Myometrial cell (primary cell): ENCODE measurements at places on chromosomes 12 and 14. TPM values are rescaled to one million over a fixed set of nuclear protein-coding genes. Genes with fewer than 3 reads are reported as not detected.

NPFF gene
- total RNA-seq, result not detected in 2 replicates

KRT1 gene
- not detected in 2 replicates for total RNA-seq

KRT73 gene
- not detected in 2 replicates for total RNA-seq

CLECL1 gene
- total RNA-seq, result not detected in 2 replicates

CPNE6 gene
- total RNA-seq, result not detected in 2 replicates

CHGA gene
- not detected in 2 replicates for total RNA-seq

SAMD15 gene
- total RNA-seq, result 1.7 and 2.1 TPM in 2 replicates

CERS5 gene
- total RNA-seq, result 34.9 and 38.9 TPM in 2 replicates

CLBA1 gene
- 5.2 and 8.3 TPM in 2 replicates for total RNA-seq

TAS2R9 gene
- not detected in 2 replicates for total RNA-seq

STYK1 gene
- 0.35 TPM in 1 of 2 replicates, not detected in the other for total RNA-seq

PTPRB gene
- total RNA-seq, result not detected in 2 replicates

BEGAIN gene
- 1.1 and 2.0 TPM in 2 replicates for total RNA-seq

PTHLH gene
- not detected in 2 replicates for total RNA-seq

NAV3 gene
- total RNA-seq, result 29.4 and 49.3 TPM in 2 replicates

EGLN3 gene
- total RNA-seq, result 1.4 TPM in 1 of 2 replicates, not detected in the other

HOXC11 gene
- total RNA-seq, result 1.2 and 3.2 TPM in 2 replicates

CD163L1 gene
- 0.18 and 0.29 TPM in 2 replicates for total RNA-seq

SLC24A4 gene
- not detected in 2 replicates for total RNA-seq

VRTN gene
- not detected in 2 replicates for total RNA-seq

PAPLN gene
- 5.2 and 8.3 TPM in 2 replicates for total RNA-seq

TUBA1C gene
- 1,437 and 1,599 TPM in 2 replicates for total RNA-seq

DPPA3 gene
- total RNA-seq, result not detected in 2 replicates

ANO4 gene
- 24.8 and 25.9 TPM in 2 replicates for total RNA-seq

GPR84 gene
- total RNA-seq, result not detected in 2 replicates

IFNG-AS1 gene
- total RNA-seq, result not detected in 2 replicates

NOXRED1 gene
- not detected in 2 replicates for total RNA-seq

ITGA7 gene
- total RNA-seq, result 1.2 and 1.8 TPM in 2 replicates

MUCL1 gene
- not detected in 2 replicates for total RNA-seq

CEBPE gene
- not detected in 2 replicates for total RNA-seq

KLHL33 gene
- under 0.01 and 0.35 TPM in 2 replicates for total RNA-seq

CCDC85C gene
- 7.5 and 10.3 TPM in 2 replicates for total RNA-seq

LACRT gene
- not detected in 2 replicates for total RNA-seq

BHLHE41 gene
- 2.6 and 3.0 TPM in 2 replicates for total RNA-seq

TMPRSS12 gene
- not detected in 2 replicates for total RNA-seq

SLC10A1 gene
- not detected in 2 replicates for total RNA-seq

RDH16 gene
- 0.18 TPM in 1 of 2 replicates, not detected in the other for total RNA-seq

CAPZA3 gene
- not detected in 2 replicates for total RNA-seq

NAB2 gene
- 62.0 and 84.5 TPM in 2 replicates for total RNA-seq

TESPA1 gene
- total RNA-seq, result not detected in 2 replicates

PTGDR gene
- not detected in 2 replicates for total RNA-seq

RNF212B gene
- total RNA-seq, result not detected in 2 replicates

LRRC10 gene
- total RNA-seq, result not detected in 2 replicates

IL22 gene
- not detected in 2 replicates for total RNA-seq

SRRM4 gene
- not detected in 2 replicates for total RNA-seq

DLGAP5 gene
- total RNA-seq, result 51.6 and 57.8 TPM in 2 replicates

APOF gene
- total RNA-seq, result not detected in 2 replicates

NEMF gene
- total RNA-seq, result 19.6 and 22.7 TPM in 2 replicates

MYO1H gene
- not detected in 2 replicates for total RNA-seq

PPP1R36 gene
- total RNA-seq, result 0.18 and 1.2 TPM in 2 replicates

TPH2 gene
- not detected in 2 replicates for total RNA-seq
